NCI-H1417 treated with DMSO at 0.1 percent for 48 hours (cell line): ENCODE measurements at places on chromosomes 1 and 21.

- DNase-seq, result no peak
Measured at GRCh38 chr21:33668180-33668579, 25.9 kb downstream of the ITSN1 start.

DNA sequence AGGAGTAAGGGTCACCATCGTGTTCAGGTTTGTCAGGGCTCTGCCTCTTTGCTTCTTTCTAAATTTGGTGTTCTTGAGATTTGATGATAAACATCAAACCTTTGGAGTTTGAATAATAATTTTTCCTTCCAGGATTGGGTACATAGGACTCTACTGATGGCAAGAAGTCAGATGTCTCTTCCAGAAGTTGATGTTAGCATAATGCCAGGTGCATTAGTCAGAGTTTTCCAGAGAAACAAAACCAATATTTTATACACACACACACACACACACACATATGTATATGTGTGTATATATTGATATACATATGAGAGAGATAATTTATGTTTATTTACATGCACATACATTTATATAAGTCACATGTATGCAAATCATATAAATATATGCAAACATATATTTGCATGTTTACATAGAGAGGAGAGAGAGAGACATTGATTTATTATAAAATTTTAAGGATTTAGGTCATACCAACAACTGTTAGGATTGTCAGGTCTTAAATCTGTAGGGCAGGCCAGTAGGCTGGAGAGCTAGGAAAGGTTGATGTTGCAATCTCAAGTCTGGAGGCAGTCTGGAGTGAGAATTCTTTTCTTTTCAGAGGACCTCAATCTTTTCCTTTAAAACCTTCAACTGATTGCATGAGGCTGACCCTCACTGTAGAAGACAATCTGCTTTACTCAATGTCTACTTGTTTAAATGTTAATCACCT, 199.2 kb downstream of the HLX start:
- no peak for DNase-seq

- no peak for DNase-seq
Measured at GRCh38 chr1:2601721-2602303, 15.2 kb downstream of the PRXL2B start.

- DNase-seq, result no peak
Measured at GRCh38 chr1:178486100-178487069, 10.4 kb downstream of the CLEC20A start.

GRCh38 chr1:27940297-27940696, 5.5 kb downstream of the SMPDL3B start:
- no peak for DNase-seq

DNA sequence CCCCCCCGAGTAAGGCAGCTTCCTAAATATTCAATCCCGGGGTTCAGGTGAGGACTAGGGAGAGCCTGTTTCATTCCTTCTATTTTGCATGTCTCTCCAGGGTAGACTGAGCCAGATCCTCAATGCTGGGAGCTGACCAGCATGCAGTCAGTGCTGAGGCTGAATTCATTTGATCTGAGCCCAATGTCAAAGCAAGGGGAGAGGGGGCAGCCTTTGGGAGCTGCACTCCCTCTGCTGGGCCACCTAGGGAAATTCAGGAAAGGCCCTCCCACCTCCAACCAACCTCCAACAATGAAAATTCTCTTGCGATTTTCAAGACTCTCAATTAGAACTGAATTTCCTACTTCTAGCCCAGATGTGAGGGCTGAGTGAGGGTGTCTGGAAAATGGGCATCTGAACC, 371.2 kb downstream of the NPHP4 start:
- DNase-seq, result no peak
